LNCaP clone FGC (cell line): ENCODE measurements at places on chromosomes 2 and 18.
A peak's percentile ranks its signal among the peaks of the same experiment; 100 is the strongest.

GRCh38 chr2:64220265-64220664, 76.0 kb upstream of the PELI1 start:
- DNase-seq, result no peak

DNA sequence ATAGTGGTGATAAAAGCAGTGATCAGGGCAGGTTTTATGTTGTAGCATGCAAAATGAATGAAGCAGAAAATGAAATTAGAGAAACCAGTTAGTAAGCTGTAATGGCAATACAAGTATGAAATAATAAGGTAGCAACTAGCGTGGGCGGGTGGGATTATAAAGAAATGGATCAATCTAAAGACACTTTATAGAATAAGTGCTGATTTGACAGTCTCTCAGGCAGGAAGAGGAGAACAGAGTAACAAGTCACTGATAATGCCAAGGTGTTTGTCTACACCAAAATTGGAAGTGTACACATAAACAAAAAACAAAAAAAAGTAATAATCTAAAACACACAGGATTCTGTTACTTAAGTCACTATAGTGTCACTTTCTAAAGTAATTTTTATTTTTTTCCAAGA, 51.0 kb upstream of the PCBP1 start:
- DNase-seq, result no peak

DNA sequence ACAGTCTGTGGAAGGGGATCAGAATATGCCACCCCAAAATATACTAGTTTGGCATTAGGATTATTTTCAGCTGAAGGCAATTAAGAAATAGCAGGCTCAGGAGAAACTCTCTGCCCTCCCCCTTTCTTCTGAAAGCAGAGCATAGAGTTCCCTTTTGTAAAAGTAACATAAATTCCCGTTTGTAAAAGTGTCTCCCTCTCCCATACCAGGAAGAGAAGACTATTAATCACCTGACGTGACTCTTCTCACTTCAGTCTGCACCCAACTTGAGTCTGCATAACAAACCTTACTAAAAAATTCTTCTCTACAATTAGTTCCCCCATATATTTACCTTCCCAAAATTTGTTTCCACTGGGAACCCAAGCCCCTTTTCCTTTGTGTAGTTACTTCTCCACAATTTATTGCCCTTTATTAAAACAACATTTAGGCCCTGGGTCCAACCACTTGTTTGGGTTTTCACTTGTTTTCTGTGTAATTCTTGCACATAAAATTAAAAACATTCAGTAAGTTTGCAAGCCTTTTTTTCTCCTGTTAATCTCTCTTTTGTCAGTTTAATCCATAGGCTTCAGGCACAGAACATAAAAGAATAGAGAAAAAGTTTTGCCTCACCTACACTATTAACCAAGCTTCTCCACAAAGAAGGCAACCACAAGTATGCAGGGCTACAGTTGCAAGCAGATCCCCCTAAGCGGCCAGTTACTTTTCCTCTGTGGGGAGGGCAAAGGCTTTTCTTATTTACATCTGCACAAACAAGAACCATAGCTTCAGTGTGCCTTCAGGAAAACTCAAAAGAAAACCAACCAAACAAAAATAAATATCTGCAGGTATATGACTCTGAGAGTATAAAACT, 107.6 kb upstream of the MSH2 start:
- DNase-seq, result no peak

GRCh38 chr18:35950628-35950982, 21.9 kb upstream of the RMP24 start:
- no peak for DNase-seq

- DNase-seq, result no peak
These were observed 786 bp upstream of the TMEM200C start for GRCh38 chr18:5895876-5896740.

DNA sequence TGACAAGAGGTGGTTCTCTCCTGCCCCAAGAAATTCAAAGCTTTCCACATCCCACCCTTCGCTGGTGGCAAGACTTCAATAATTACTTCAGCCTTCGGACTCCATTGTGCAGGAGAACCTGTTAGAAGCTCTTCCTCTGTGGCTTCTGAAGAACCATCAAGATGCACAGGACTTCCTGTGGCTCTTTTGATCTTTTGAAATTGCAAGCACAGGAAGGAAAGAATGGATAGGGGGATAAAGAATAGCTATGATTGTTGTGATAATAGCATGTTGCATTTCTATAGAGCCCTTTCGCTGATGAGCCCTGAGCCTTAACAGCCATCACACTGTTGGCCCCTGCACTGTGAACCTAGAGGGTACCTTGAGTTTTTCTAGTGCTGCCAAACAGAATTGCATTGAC, 7.4 kb downstream of the EPAS1 start:
- no peak for DNase-seq

- DNase-seq, result no peak
These were observed 24.2 kb upstream of the ARL5A start for GRCh38 chr2:151852260-151853069.

GRCh38 chr2:46361920-46362666, 64.9 kb downstream of the EPAS1 start:
- DNase-seq, result no peak

GRCh38 chr18:66826211-66826610, 222.3 kb upstream of the CDH19 start:
- no peak for DNase-seq

GRCh38 chr2:60675301-60675700, 80.8 kb upstream of the PAPOLG start:
- no peak for DNase-seq

DNA sequence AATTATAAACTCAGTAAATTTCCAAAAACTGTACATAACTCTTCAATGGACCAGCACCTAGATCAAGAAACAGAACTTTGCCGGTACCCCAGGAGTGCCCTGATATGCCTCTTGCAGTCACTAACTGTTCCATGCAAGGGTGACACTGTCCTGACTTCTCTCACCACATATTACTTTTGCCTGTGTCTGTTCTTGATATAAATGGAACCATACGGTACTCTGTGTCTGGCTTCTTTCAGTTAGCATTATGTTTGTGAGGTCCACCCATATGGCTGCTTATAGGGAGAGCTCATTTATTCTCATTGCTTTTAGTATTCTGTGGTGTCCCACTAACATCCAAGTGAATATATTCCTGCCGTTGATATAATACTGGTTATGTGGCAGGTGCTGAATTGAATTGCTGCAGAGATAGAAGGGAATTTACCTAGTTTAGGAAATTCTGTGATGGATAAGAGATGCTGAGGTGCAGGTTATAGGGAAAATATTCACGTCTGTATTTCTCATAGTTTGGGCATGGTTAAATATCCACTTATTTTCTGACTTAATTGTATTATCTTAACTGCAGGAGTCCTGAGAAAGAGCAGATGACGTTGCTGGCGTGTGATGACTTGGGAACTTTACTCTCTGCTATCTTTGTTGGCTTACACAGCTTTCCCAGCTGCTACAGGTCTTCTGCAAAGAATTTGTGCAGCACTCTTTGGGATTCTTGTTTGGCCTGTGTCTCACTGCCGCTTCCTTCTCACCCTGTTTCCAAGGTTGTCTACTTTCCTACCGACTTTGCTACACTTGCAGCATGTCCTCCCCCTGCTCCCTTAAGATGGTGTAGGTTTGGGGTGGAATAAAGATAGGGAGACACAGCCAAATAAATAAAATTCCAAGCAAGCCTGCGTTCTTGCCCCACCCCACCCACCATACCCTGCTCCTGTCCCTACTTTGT, 107.9 kb downstream of the MAP4K4 start:
- DNase-seq, result no peak

GRCh38 chr2:203802342-203803052, 65.1 kb upstream of the CTLA4 start:
- no peak for DNase-seq

DNA sequence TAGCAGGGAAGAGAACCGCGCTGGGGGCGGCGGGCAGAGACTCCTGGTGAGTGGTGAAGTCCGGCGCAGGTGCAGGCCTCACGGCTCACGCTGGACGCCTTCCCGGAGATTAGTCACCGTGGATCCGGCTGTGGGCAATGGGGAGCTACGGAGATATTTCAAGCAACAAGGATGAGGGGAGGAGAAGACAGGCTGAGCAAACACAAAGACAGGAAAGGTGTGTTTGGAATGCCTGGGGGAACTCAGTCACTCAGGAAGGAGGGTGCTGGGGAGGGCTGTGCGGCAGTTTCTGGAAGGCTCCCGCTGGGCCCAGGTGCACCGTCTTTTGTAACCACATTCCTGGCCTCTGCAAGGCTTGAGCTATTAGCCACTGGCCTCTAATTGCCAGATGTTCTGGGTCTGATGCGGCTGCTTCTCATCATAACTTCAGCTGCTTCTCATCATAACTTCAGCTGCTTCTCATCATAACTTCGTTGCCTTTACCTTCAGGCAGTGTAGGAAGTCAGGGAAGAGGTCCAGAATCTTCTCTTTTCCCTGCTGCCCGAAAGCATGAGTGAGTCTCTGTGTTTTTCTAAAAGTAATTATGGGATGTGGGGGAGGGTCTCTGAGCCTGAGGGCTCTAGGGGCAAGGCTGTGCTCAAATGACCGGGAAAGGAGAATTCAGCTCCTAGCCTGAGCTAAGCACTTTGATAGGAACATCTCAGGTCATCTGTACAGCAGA, 118.9 kb downstream of the PXDN start:
- DNase-seq, result peak; percentile 90

- DNase-seq, result no peak
These were observed 1565.9 kb upstream of the ACVR2A start for GRCh38 chr2:146278881-146279280.

DNA sequence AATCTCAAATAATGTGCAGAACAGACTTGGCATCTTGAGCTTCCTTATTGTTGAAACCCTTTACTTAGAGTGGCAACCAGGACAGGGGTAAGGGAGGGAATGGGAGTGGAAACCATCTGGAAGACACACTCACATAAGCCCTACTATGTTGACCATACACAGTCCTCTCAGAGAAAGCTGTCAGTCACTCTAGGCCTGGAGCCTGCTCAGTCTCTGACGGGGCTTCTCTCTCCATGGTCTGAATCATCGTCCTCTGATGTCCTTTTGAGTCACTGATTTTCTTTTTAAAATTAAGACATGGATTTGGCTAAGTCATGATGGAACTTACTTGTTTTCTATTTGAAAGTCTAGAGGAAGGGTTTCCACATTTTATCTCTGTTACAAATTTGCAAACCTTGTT, 74.0 kb downstream of the MYO1B start:
- no peak for DNase-seq

GRCh38 chr2:222677981-222678380, 6.5 kb downstream of the MOGAT1 start:
- no peak for DNase-seq

DNA sequence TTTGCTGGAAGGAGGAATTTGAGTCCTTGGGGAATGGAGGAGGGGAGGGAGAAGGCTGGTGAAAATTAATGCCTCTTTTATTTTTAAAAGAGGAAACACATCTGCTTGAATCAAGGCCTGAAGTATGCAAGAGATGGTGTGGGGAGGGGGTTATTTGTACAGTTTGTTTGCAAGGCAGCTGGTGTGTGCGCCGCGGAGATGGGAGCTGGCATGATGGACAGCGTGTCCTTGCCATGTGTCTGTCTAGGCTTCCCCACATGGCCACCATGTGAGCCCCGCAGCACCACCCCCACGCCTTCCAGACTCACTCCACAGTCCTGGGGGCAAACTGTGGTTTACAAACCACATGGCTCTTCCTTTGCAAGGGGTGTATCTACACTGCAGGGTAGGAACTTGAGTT, 154.8 kb upstream of the APCDD1 start:
- DNase-seq, result no peak

- no peak for DNase-seq
These were observed 58.1 kb upstream of the TMEM182 start for GRCh38 chr2:102703748-102704147.

DNA sequence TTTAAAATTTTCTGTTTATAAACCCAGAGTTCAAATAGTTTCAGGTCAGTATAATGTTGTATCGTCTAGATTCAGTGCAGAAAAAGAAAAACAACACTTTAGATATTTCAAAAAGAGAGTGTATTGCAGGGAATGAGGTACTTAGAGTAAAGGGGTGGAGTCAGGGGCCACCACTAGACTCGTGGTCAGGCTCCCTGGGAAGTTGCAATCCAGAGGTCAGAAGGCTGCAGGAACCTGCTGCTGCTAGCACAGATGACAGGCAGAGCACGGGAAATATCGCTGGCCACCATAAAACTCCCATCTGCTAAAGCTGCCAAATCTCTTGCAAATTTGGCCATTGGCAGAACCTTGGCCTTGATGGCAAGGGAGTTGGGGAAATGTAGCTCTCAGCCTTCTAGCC, 64.6 kb downstream of the THNSL2 start:
- DNase-seq, result no peak

- no peak for DNase-seq
These were observed 42.7 kb downstream of the EPHA4 start for GRCh38 chr2:221529177-221529942.

- no peak for DNase-seq
These were observed 43.1 kb downstream of the KCTD18 start for GRCh38 chr2:200466425-200467418.

DNA sequence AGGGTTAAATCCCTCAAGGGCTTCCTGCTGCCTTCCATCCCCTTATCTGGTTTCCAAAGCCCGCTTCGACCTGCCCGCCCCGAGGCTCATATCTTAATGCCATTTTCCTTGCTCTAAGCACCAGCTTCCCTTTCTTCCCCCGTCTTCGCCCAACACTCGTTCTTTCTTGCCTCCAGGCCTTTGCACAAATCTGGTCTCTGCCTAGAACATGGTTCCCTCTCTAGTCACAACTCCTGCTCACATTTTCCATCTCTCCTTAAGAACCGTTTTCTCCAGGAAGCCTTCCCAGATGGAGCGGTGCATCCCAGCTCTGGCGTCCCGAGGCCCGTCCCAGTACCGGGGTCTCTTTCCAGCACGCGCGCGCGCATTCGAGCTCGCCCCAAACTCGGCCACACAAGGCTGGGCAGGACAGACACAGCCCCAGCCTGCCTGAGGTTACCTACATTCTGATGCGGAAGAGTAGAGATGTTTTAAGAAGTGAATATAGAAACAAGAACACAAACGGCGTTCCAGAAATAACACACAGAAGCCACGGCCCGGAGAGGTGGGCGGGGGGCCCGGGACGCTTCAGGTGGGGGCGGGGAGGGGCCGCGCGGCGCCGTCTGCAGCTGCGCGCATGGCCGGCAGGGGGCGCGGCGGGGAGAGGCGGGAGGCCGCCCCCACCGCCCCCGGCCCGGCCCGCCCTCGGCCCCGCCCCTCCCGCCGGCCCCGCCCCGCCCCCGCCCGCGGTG, at the start of gene DGKD:
Gene DGKD (plus strand): TSS at position 726 of the 731 bp plus-strand sequence. CDS start 25 bp downstream, outside the sequence.
- no peak for DNase-seq

- no peak for DNase-seq
These were observed 6.0 kb upstream of the NFE2L2 start for GRCh38 chr2:177270531-177270930.

DNA sequence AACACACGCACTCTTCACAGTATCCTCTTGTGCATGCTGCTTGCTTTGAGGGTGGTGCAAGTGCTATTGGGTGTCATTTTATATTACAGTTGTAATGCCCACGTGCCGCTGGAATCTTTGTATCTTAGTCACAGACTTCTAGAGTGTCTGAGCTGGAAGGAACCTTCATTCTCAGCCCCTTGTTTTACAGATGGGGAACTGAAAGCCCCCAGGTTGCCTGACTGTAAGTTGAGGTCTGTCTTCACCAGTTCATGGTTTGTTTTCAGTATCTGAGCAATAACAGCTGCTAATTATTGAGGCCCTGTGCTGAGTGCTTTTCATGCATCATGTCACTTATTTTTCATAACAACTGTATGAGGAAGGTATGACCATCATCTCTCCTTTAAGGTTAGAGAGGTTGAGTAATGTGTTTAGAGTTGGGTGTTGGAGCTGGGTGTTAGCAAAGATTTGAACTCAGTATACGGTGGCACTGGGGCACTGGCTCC, 77.0 kb downstream of the PRKCE start:
- no peak for DNase-seq

- no peak for DNase-seq
These were observed 127.4 kb downstream of the PLCL1 start for GRCh38 chr2:197931661-197932312.
